ENCODE measurements at places on chromosomes 6 and 20.

DNA sequence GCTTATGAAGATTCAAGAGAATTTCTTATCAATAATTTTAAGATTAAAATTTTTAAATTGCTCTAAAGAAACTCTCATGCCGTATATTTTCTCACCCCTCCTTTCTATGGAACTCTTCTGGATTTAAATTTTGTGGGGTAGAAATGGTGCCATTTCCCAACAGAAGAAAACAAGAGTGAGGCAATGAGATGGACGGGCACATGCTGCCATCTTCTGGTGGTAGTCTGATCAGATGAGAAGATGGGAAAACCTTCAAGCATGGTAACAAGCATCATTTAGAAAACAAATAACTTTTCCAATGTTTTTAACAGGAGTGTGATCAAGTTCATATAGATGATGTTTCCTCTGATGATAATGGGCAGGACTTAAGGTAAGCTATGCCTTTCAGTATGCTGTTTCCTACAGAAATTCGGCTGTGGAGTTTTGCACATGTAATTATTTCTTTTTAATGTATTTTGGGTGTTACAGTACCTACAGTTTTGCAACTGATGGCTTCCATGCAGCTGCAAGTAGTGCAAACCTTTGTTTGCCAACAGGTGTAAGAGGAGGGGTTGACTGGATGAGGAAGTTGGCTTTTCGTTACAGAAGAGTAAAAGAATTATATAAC is 271.4 kb downstream of the EYA4 start:
- DNase-seq = peak; percentile 39

DNA sequence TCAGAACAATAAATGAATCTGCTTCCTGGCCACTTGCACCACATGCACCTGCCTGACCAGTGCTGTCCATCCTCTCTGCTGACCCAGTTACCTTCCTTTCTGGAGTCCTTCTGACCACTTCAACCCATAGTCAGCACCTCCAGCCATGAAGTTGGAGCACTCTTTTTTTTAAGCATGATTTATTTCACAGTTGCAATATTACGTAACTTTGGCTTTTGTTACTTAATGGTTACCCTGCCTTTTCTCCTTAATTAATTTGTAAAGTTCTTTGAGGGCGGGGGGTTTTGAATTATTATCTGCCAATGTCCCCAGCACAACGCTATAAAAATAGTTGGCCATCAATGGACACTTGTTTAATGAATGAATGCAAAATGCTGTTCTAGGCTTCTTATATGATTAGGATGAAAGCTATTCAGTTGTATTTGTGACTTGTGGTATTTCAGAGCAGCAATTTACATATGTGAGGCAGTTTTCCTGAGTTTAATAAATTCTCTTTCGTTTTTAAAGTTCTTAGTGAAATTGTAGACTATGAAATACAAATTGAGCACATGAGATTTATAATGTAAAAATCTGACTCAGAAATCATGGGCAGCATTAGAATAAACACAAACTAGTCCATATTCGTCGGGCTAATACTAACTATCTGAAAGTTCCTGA is 180.0 kb downstream of the HS3ST5 start:
- no peak for DNase-seq

- DNase-seq = no peak
Observed at GRCh38 chr6:168265827-168266815, 53.5 kb downstream of the DACT2 start.

GRCh38 chr6:89047473-89047872 is 33.1 kb upstream of the PNRC1 start:
- DNase-seq = no peak

DNA sequence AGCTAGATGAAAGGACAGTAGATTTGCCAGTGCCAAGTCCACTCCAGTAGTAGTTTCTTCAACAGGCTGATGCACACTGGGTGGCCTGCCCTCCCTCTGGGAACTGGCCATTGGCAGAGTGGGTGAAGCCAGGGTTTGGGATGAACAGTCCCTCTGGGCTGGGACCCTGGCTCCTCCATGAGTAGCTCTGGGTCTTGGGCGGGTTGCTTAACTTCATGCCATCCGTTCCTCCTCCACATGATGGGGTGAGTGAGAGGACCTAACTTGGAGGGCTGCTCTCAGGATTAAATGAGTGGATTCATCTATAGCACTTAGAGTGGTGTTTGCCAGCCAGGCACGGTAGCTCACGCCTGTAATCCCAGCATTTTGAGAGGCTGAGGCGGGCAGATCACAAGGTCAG is 47.2 kb downstream of the PLAGL2 start:
- DNase-seq = no peak

DNA sequence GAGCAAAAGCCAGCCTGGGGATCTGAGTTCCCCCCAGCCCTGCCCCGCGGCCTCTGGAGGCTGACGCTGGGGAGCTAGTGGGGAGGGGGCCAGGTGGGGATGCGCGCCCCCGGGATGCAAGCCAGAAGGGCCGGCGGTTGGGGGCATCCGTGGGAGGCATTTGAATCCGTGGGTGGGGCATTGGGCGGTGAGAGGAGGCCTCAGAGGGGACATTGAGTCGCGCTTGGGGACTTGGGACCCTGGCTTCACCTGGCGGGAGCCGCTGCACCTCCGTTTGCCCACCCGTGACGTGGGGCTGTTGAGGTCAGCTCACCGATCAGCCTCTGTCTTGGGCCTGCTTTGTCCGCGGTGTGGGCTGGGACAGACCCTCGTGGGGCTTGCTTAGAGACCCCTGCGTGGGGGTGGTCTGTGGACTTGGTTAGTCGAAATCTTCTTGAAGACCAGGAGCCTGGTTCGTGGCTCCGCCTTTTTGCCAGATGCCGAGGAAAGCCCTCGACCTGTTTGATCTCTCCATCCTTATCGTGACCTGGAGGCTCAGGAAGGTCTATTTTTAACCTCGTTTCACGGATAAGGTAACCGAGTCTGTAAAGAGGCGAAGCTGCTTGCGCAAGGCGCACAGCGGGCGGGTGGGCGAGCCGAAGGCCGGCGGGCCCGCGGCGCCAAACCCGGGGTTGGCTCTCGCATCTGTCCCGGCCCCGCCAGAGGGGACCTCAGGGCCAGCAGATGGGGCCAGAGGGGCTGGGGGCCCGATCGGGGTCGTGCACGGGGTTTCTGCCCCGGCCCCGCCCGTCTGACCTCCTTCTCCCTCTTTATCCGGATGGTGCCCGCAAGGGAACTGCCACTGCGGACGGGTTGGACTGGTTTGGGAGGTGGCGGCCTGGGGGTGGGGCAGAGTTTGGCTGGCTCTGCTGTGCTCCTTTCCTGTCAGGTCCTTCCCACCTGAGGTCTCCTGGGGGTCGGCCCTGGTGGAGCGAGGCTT is 8.3 kb downstream of the FAM110A start:
- peak; percentile 71 for DNase-seq

GRCh38 chr20:39523405-39523804 is 561.3 kb downstream of the DHX35 start:
- no peak for DNase-seq

- DNase-seq = no peak
Observed at GRCh38 chr6:89934685-89935366, 40.6 kb downstream of the GJA10 start.

GRCh38 chr6:110999634-111000270 is 17.9 kb downstream of the RPF2 start:
- no peak for DNase-seq

GRCh38 chr6:34338811-34339210 is 53.7 kb downstream of the NUDT3 start:
- DNase-seq = no peak

- DNase-seq = no peak
Observed at GRCh38 chr20:54555150-54555549, 79.8 kb downstream of the DOK5 start.

DNA sequence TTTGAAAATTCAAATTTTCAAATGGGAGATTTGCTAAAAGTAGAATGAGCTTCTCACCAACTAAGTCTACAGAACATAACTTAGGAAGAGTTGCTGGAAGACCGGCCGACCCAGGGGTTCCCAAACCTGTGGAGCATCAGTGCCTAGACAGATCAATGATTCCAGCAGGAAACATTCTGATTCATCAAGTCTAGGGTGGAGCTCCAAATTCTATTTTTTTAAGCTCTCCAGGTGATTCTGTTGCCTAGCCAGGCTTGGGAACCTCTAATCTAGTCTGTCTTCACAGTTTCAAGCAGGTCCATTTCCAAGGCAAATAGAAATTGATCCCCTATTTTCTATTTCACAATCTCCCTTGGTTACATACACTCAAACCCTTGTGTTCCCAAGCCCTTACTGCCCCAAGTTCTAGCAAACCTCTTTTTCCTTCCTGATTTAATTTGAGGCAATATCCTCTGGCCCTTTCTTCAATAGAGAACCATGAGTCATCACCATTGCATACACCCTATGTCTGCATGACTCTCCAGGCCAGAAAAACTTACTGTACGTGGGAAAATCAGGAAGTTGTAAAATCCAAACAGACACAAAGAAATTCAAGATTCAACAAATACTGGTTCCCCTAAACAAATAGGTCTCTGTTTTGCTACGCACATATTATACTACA is 8.9 kb downstream of the ATXN1 start:
- no peak for DNase-seq

- DNase-seq = peak; percentile 36
Observed at GRCh38 chr20:34112600-34113101, 608 bp upstream of the EIF2S2 start.

- no peak for DNase-seq
Observed at GRCh38 chr6:34001706-34002621, 143.9 kb downstream of the GRM4 start.

DNA sequence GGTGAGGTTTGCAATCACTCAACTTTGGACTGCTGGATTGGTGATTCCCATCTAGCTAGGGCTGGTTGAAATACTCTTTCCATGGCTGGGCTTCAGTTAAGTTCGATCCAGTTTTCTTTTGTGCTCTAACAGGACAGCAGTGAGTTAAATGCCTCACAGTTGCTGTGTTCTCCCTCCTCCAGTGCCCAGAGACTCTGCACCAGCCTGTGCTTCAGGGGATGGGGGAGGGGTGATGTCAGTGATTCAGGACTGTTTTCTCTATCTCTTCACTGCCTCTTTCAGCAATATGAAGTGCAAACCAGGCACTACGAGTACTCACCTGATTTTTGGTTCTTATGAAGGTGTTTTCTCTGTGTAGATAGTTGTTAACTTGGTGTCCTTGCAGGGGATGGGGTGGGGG is 88.2 kb upstream of the FAM83B start:
- DNase-seq = no peak

DNA sequence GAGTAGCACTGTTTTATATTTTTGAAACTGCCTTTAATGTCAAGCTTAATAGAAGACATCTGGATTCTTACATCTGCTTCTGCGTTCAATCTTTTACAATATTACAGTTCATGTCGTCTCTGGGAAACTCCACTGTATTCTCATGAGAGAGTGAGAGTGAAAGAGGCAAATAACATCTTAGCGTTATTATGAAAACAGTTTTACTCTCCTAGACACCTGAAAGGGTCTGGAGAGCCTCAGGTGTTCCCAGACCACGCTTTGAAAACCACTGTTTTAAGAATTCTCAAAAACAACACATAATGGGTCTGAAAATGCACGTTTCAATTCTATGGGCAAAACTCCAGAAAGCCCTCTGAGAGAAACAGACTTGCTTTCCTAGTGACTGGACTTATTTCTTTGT is 63.3 kb downstream of the ARHGAP18 start:
- DNase-seq = no peak

GRCh38 chr6:78666764-78667163 is 200.6 kb upstream of the IRAK1BP1 start:
- no peak for DNase-seq

- no peak for DNase-seq
Observed at GRCh38 chr6:26459023-26459810, 1.5 kb downstream of the BTN2A1 start.

DNA sequence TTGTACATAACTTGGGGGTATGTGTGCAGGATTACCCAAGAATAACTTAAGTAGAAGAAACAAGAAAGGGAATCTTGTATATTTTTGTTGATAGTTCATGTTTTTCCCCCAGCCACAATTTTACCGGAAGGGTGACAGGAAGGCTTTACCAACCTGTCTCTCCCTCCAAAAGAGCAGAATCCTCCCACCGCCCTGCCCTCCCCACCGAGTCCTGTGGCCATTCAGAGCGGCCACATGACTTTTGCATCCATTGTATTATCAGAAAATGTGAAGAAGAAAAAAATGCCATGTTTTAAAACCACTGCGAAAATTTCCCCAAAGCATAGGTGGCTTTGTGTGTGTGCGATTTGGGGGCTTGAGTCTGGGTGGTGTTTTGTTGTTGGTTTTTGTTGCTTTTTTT is 22.0 kb downstream of the PRDM1 start:
- DNase-seq = no peak

DNA sequence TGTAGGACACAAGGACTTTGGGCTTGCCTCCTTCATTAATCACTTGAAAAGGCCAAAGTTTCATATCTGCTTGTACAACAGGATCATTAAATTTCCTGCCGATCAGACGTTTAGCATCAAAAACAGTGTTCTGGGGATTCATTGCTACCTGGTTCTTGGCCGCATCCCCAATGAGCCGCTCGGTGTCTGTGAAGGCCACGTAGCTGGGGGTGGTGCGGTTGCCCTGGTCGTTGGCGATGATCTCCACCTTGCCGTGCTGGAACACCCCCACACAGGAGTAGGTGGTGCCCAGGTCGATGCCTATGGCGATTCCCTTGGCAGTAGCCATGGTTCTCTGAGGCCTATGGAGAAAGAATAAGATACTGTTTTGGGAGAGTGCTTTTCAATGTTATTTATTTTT is 3.4 kb downstream of the HSPA1L start:
- no peak for DNase-seq

- no peak for DNase-seq
Observed at GRCh38 chr6:128598571-128598970, 78.2 kb upstream of the PTPRK start.

GRCh38 chr6:130507666-130508028 is 141.8 kb downstream of the TMEM200A start:
- DNase-seq = no peak
